ENCODE measurements at places on chromosomes 2 and 18.

GRCh38 chr2:117717072-117717471, 97.4 kb upstream of the DDX18 start:
- no peak for DNase-seq

- no peak for DNase-seq
Observed at GRCh38 chr18:22309191-22309590, 108.5 kb downstream of the CTAGE1 start.

- no peak for DNase-seq
Observed at GRCh38 chr2:239576784-239577685, 176.2 kb upstream of the HDAC4 start.

DNA sequence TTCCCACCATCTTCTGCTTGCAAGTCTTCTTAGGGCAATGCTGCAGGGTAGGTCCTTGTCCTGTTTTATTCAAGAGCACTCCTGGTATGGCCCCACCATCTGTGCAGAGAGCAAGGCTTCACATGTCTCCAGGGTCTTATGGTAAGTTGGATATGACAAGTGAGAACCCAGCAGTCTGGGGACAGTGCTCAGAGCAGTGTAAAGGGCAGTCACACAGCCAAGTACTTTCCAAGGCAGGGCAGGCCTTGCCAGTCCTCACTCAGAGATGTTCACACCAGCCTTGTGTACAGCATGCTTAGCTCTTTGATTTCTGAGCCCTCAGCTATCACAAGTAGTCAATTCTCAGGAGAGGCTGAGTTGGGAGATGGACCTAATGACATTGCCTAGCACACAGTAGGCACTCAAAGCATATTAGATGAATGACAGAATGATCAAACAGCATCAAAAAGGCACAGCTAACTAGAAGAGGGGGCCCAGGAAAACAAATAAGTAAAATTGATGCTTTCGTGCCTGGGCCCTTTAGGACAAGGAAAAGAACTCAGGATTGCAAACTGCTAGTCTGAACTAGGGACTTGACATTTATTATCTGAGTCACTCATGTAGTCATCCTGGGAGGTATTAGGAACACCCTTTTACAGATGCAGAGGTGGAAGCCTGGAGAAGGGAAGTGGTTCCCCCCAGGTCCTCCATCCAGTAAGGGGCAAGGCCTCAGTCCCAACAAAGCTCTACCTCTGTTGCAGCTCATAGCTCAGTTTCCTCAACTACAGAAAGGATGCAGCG, 86.7 kb upstream of the CTAGE1 start:
- no peak for DNase-seq

- no peak for DNase-seq
Observed at GRCh38 chr2:47422016-47422415, 19.1 kb downstream of the MSH2 start.

DNA sequence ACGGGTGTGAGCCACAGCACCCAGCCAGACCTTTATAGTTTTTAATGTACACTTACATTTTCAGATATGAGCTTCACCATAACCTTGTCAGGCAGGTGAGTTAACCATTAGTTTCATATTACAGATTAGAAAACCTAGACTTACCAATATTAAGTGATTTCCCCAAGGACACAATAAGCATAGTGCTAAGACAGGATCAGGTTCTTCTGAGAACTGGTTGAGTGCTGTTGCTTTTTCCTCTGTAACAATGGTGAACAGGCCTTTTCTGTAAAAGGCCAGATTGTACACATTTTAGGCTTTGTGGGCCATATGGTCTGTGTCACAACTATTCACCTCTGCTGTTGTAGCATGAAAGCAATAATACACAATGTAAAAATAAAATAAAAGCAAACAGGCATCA, 332.0 kb downstream of the PIK3C3 start:
- no peak for DNase-seq

DNA sequence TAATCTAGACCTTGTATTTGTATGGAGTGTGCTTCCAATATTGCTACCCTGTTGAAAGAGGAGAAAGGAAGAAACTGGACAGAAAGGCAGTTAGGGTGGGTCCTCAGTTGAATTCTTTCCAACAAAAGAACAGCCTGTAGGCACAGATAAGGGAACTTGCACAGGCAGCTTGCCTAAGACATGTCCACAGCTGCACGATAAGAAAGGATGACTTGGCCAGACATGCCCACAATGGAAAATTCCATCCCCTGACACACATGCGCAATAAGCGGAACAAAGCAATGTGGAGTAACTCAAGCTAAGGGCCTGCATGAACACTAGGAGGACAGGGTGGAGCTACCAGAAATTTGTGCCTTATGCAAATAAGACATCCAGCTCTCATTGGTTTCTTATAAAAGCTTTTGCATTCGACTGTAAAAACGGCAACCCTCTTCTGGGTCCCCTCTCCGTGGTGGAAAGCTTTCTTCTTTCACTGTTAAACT, 1084.7 kb upstream of the NXPH2 start:
- no peak for DNase-seq

DNA sequence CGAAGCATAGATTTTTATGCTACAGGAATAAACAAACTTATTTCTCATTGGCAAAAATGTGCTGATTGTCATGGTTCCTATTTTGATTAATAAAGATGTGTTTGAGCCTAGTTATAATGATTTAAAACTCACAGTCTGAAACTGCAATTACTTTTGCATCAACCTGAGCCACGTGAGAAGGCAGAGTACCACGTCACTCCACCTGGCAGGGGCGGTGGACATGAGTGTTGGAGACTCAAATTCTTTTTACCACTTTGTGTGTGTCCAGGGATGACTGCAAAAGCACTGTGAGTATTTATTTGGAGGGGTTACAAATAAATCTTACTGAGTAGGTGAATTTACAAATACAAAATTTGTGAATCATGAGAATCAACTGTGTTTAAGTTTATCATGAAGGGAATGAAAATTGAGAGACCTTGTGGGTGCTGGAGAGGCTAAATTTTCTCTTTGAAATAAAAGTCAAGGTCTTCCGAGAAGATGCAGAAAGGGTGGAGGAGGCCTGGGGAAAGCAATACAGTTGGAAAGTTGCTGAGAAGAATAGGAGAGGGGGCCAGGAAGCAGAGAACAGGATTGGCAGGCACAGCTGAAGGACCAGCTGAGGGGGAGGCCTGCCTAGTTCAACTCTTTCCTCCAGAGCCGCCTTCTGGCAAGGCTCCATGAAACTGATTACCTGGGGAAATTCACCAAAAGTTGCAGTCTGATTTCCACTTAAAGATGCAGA, 316.4 kb downstream of the MYCN start:
- DNase-seq, result no peak

DNA sequence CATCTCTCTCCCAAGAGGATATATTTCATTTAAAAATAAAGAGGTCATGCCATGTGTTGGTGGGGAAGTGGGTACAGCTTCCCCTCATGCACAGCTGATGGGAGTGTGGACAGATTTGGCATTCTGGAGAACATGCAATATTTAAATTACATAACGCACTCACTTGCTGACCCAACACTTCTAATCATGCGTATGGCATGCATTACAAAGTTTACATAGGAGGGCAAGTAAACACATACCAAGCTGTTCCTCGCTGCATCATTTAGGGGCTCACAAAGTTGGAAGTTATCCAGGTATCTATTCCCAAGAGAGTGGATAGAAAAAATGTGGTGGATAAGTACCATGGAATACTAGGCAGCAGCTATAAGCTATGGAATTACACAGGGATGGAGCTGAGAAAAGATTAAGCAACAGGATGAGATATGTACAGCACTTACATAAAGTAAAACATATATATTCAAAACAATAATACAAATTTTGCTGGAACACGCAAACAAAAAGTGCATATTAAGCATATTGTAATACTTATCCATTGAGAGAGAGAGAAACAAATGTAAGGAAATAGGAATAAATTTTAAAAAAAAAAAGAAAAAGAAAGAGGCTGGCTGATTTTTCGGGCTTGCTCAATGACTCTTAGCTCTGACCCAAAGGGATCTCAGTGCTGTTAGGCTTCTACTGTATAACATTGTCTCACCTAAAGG, 11.0 kb downstream of the CYP1B1 start:
- DNase-seq, result no peak

GRCh38 chr2:208794288-208794975, 387.8 kb downstream of the PTH2R start:
- no peak for DNase-seq

DNA sequence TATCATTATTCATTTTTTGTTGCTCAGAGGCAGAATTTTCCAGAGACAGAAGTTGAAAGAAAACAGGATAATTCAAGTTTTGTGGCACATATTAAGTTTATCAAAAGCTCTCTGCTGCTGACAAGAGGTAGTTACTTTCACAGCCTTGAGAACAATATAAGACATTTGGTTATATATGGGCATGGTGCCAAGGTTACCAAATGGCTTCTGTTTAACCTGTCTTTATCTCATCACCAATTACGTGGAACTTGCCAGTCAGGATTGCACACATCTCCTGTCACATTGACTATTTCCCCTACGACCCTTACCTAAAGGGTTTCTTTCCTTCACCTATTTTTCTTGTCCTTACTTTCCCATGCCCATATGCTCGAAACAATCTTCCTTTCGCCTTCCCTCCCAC, 35.9 kb downstream of the KLF7 start:
- no peak for DNase-seq

DNA sequence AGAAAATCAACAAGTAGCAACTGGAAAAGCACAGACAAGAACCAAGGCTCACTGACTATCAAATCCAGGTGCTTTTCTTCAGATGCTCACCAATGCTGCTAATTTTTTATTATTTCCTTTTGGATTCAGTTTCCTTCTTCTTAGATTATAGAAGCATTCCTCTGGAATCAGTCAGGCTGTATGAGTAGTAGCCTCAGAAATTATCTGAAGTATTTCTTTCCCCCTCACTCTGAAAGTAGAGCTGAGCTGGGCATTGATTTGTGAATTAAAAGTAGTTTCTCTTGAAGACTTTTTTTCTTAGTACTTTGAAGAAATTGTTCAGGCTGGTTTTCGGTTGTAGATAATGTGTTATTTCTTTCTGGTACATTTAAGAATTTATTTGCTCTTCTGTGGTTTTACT, 273.7 kb downstream of the NOL4 start:
- DNase-seq, result no peak

- DNase-seq, result no peak
Observed at GRCh38 chr18:35077937-35078336, 36.7 kb downstream of the MAPRE2 start.

- DNase-seq, result no peak
Observed at GRCh38 chr2:120227111-120227991, 4.2 kb upstream of the TMEM185B start.

DNA sequence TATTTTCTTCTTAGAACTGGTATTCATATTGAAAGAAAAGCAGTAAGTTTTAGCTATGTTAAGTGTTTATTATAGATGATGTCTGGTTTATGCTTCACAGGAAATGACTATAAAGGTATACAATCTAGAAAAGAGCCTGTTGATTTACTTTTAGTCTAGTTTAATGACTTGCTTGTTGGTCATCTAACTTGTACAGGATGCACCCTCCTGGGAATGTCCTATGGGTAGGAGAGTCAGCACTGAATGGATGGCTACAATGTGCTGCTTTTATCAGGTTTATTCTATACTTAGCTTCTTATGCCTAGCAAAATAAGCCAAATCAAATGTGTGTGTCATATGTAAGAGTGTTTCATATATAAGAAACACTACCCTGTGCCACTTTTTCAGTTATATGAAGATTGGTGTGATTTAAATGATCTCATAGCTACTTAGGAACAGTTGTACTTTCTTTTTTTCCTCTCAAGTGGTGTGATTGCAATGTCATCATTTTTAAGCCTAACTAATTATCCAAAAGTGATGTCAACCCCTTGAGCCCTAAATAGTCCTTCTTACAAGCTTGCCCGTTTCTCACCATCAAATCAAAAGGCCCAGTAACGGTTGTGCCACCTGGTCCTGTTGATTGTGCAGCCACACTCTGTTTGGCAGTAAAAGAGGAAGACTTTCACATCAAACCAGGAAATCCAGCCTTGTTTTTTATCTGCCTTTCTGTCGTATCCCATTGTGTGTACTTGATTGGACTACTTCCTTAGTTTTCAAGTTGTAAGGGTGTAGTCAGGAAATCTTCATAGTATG, 176.0 kb downstream of the DIS3L2 start:
- no peak for DNase-seq

DNA sequence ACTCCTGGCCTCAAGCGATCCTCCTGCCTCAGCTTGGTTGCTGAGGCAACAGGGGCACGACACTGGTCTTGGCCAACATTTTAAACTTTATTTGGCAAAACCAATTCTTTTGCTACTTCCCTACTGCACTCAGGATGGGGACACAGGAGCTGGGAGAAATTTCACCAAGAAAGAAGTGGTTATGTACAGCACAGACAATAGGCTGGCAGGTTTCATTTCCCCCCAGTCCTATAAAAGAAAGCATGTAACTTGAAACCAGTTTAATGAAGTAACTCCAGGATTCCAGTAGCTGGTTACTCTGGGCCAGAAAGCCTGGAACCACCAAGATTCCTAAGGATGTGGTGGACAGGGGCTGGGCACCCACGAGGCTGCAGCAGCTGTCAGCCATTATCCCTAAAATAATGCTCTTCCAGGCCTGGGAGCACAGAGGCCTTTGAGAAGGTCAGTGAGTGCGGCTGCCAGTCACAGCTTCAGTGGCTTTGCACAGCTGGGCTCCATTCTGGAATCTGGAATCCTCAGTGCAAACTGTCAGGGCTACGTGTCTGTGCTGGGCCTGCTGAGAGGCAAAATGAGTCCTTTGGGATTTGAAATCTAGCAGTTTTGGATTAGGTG, 142.3 kb upstream of the ITGA6 start:
- DNase-seq, result no peak

- no peak for DNase-seq
Observed at GRCh38 chr2:165617741-165618481, 148.4 kb downstream of the CSRNP3 start.

DNA sequence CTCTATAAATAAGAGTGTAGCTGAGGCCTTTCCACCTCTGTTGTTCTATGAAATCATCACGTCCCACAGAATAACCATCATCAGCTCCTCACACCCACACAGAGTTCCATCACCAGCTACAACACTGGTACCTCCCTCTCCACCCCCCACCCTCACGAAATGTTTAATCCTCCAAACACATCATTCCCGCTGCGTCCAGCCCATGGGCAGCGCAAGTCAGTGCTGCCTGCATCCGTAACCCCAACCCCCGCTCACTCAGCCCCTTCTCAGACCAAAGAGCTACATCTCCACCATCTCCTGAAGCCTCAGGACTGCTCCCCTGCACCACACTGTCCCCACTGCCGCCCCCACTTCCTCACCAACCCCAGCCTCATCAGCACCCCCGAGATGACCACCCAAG, 19.4 kb downstream of the DNMT3A start:
- DNase-seq, result no peak

GRCh38 chr2:198098918-198099317, 294.5 kb downstream of the PLCL1 start:
- no peak for DNase-seq

All from stimulated activated effector memory CD8-positive, alpha-beta T cell treated with anti-CD3 and anti-CD28 coated beads, Interleukin-12 subunit alpha, Interleukin-12 subunit beta, amount 100 ng/mL, for 72 hours (primary cell).